SW480 (cell line): ENCODE measurements at places on chromosomes 13 and 19.

- peak; percentile 75 for DNase-seq
Observed at GRCh38 chr19:48553676-48554384, 1.9 kb downstream of the SULT2B1 start.

GRCh38 chr13:30551189-30551588 is 66.5 kb upstream of the USPL1 start:
- DNase-seq: peak; percentile 47

DNA sequence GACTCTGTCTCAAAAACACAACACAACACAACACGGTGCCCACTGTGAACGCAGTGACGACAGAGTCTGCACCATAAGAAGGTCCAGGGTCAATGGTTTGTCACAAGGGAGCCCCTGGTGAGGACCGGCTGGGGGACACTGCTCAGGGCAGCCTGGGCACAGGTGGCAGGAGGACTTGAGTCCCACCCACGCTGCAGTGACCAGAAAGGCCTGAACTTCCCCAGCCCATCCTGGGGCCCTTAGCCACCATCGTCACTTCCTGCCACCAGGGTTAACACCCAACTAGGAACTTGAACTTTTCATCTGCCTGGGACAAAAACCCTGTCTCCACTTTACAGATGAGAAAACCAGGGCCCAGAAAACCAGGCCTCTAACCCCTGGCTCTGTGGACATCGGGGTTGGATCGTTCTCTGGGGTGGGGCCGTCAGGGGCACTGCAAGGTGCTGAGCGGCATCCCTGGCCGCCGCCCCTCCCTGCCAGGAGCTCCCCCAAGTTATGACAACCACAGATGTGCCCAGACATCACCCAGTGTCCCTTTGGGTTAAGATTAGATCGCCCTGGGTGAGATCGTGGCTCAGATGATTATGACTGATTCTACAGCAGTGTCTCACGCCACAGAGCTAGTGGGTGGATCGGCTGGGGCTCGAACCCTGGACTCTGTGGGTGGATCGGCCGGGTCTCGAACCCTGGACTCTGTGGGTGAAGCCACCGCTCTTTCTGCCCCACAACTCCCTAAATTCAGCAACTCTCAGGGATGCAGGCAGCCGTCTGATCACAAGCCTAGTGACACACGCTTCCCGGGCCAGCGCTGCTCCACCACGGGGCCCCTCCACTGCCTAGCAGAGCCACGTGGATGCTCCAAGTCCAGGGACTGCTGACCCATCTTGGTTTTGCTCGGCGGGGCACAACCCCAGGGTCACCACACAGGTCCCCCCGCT is 14.0 kb downstream of the MOB3A start:
- no peak for DNase-seq

- no peak for DNase-seq
Observed at GRCh38 chr19:48822514-48822913, 11.7 kb upstream of the BCAT2 start.

- no peak for DNase-seq
Observed at GRCh38 chr19:44658069-44658733, 13.1 kb upstream of the CEACAM19 start.

- no peak for DNase-seq
Observed at GRCh38 chr19:6518145-6518911, 12.5 kb upstream of the TNFSF9 start.

DNA sequence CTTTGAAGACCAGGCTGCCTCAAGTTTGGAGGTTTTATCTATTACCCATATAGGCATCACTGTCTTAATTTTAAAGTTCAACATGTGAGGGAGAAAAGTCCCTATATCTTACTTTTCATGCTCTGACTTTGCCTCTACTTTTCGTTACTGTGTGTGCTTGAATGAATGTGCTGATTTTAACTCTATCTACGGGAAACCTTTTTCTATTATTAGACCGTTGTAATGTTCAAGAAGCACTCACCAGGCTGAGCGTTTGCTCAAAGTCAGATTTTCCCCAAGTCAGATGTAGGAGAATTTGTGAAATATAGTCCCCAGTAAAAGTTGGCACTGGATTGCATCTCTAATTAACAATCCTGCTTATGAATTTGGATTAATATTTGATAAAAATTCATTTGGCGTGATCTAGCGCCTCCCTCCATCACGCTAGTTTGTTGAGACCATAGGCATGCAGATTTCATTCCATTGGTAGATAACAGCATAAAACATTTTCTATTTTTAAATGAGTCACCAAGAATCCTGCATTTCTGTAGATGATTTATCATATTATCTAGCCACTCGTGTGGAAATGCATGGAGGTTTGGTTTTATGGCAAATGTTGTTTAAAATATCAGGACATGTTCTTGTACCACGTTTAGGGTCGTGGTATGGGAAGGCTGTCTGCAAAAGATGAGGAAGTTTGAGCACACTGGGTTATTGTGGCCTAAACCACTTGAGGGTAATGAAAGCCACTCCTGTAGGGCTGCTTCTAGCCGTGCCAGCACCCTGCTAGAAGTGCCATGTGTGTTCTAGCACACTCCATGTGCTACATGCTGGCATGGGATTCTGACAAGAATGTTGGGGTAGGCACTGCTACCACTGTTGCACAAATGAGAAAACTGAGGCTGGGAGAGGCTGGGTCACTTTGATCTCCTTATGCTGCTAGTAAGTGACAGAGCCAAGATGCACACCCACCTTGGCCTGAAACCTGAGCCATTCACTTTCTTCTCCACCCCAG is 179.4 kb downstream of the FGF9 start:
- no peak for DNase-seq

GRCh38 chr19:20661150-20661819 is at the start of gene ZNF626:
TSS of gene ZNF626 (minus strand) at chr19:20661571. CDS start at chr19:20661446, 125 bp downstream.
- no peak for DNase-seq

DNA sequence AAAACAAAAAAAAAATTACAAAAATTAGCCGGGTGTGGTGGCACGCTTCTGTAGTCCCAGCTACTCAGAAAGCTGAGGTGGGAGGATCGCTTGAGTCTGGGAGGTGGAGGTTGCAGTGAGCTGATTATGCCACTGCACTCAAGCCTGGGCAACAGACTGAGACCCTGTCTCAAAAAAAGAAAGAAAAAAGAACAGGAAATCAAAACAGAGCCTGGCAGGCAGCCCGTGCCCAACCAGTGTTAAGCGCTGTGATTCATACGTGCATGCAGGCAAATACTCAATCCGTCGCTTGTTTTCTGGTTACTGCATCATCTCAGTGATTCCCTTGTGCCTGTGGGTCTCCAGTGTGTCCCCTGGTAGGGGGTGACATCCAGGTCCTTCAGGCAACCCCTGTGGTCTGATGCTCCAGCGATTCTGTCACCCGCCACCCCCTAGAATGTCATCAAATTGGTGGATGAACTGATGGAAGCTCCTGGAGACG is 18.1 kb downstream of the DDX39A start:
- DNase-seq: no peak

GRCh38 chr19:46901701-46902401 is 41.1 kb downstream of the ARHGAP35 start:
- DNase-seq: peak; percentile 31

DNA sequence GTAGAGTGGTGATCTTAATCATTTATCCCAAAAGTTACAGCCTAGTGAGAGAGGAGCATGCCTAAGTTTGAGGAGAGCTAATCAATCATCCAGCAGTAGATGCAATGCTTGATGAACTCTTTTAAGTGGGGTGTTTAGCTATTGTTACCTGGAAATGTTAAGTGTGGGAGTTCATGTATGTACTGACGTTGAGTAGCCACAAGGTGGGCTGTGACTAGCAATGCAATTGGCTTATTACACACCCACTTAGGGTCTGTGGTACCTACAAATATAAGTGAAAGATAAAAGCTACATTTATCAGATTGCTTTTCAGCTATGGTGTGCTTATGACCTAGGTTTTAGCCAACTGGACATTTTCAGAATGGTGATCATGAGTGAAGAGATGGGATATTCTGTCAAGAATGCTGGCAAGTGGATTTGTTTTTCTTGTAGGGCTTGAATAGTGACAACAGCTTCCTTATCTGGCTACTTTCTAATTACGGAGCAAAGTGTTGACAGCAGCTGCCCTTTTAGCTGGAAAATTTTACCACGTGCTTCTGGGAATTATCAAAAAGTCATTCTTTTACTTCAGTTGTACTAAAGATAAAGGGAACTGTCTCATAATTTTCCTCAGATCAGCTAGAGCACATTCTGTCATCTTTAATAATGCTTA is 170.6 kb downstream of the POSTN start:
- DNase-seq: no peak

- DNase-seq: peak; percentile 16
Observed at GRCh38 chr13:46181840-46182490, at the start of gene LCP1. TSS of gene LCP1 (minus strand) at chr13:46182177. CDS start at chr13:46159662, 22,515 bp downstream.

DNA sequence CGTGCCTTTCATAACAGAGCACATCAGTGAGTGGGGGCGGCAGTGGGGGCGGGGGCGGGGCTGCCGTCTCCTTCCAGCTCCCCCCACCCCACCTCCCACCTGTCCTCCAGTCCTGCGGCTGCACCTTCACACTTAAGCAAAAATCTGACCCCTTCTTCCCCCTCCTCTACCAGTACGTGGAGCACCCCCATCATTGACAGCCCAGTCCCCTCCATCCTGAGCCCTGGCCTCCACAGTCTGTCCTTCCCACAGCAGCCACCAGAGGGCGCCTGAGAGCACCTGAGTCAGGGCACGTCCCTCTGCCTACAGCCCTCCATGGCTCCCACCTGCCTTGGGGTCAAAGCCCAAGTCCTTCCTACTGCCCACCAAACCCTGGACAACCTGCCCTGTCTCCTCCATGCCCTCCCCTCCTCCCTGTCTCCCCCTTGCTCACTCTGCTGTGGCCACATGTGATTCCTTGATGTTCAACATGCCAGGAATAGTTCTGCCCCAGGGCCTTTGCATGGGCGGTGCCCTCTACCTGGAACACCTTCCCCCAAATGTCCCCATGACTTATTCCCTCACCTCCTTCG is 4.0 kb downstream of the EBI3 start:
- DNase-seq: no peak

GRCh38 chr19:48501494-48502349 is 9.9 kb downstream of the LMTK3 start:
- peak; percentile 99 for DNase-seq

- no peak for DNase-seq
Observed at GRCh38 chr13:35917942-35918645, 213.1 kb downstream of the DCLK1 start.

- DNase-seq: peak; percentile 14
Observed at GRCh38 chr19:15934332-15935078, at the start of gene CYP4F11. TSS of gene CYP4F11 (minus strand) at chr19:15934529. CDS start at chr19:15934408, 121 bp downstream.
